ENCODE measurements at places on chromosomes 4 and X. TPM values are rescaled to one million over a fixed set of nuclear protein-coding genes. Genes with fewer than 3 reads are reported as not detected.

The ZFP42 gene
- total RNA-seq: not detected

The ANK2 gene
- total RNA-seq: not detected

GRCh38 chrX:15751155-15751819, 13.2 kb downstream of the CA5B start:
- H3K27me3 ChIP-seq: no peaks in the 10 kb centered on the region
- H3K36me3 ChIP-seq: no peaks in the 10 kb centered on the region
- DNase-seq: peak; percentile 84
- peaks cover 60% of the 10 kb centered on the region for H3K4me1 ChIP-seq

The P2RY4 gene
- total RNA-seq: 0.22 TPM

The LEF1 gene
- total RNA-seq: 674 TPM

The CT55 gene
- not detected for total RNA-seq

- H3K4me3 ChIP-seq: no peak overlapping the region
- no peaks in the 10 kb centered on the region for H3K27me3 ChIP-seq
- no peaks in the 10 kb centered on the region for H3K4me1 ChIP-seq
- no peak for DNase-seq
- H3K36me3 ChIP-seq: no peaks in the 10 kb centered on the region
Observed at GRCh38 chr4:124111922-124112321, 600.6 kb downstream of the ANKRD50 start.

DNA sequence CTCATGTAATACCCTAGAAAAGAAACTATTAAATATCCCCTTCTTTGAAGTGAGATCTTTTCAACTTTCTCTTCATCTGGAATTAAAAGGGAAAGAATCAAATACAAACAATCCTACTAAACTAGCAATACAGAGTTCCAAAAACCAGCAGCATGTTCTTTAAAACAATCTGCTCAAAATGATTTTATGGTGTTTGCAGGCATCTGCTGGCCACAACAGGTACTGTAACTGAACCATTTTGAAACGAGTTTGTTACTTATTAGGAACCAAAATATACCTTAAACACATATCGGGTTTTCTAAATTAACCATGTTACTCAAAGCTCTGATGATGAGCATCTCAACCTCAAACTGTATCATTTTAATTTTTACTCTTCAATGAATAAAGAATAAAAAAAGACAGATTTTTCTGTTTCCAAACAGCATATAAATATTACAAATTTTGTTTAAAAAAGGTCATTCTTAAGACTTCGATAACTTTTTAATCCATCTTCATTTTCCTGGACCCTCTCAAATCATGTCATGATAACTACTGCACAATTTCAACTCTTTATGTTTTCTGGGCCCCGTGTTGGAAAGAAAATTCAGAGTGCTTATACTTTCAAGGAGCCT, 56.5 kb downstream of the ARAP2 start:
- H3K27me3 ChIP-seq: no peaks in the 10 kb centered on the region
- no peak overlapping the region for H3K4me3 ChIP-seq
- H3K27ac ChIP-seq: no peak overlapping the region
- peaks cover 52% of the 10 kb centered on the region for H3K4me1 ChIP-seq
- no peaks in the 10 kb centered on the region for H3K36me3 ChIP-seq
- DNase-seq: peak; percentile 14

All from naive thymus-derived CD4-positive, alpha-beta T cell (primary cell).